Suppressor macrophage (primary cell): ENCODE measurements at places on chromosomes 12 and 14.

DNA sequence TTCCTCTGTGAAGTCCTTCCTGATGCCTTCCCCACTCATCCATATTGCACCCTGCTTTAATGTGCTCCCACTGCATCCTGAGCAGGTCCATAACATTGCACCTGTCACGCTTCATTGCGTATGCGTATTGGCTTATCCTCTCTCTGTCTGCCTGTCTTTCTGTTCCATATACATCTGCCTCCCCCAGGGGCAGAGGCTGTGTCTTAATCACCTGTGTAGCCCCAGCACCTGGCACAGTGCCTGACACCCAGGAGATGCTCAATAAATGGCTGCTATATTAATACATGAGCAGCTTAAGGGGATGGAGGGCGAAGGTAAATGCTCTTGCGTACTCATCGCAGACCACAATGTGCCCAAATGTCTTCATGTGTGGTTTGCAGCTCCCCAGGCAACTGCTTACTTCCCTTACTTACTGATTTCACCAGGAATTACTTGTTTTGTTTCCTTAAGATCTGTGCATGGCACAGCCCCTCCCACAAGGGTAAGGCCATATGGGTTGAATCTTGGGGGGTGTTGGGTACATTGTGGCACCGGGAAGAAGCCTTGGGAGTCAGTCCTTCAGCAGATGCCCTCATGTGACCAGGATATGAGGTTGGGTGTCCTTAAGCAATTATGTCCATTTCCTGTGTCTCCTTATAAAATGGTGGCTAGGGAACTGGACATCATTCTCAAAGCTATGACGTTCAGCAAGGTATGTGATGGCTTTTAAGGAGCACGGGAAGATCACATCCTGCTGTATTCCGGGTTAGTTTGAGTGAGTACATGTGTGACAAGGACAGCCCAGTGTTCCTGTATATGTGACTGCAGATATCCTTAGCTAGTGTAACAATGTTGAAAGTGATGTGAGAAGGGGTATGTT, 848 bp upstream of the CPNE6 start:
- DNase-seq, result no peak

GRCh38 chr12:3792623-3793288, 39.8 kb upstream of the CRACR2A start:
- no peak for DNase-seq

DNA sequence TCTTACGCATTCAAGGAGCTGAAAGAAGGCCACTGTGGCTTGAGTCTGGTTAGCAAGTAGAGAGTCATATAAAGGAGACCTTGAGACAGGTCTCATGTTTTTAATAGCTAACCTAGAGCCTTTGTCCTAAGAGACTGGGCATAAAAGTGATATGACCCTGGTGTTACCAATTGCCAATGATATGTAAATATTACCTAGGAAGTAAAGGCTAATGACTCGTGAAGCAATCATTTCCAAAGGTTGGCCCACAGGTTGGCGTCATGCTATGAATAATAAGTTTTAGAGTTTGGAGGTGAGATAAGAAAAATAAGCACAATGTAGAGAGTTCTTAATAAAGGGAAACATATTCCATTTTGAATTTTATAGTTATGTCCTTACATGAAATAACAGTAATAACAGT, 116.6 kb upstream of the PLEKHA5 start:
- DNase-seq, result no peak

GRCh38 chr14:71607056-71607455, 325.2 kb upstream of the RGS6 start:
- no peak for DNase-seq

GRCh38 chr14:31449971-31450610, 7.2 kb downstream of the DTD2 start:
- DNase-seq, result peak; percentile 6

DNA sequence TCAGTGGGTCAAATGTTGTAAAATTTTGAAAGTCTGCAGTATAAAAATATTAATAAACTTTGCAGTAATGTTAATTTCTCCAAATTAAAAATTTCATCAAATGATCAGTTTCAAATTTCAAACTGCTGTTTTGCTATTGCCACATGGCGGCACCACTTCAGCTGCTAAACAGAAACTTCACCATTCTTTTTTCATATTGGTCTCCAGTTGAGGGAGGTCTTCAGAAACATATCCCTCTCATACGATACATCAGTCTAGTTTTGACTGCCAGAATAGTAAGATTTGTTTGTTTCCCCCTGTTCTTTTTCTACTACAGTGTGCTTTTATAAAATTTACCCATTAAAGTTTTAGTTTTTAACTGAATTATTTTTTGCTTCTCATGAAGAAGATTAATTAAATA, 4.2 kb upstream of the TRHDE start:
- no peak for DNase-seq

- peak; percentile 32 for DNase-seq
These were observed at the start of gene WIF1 for GRCh38 chr12:65121049-65121955. Gene WIF1, minus strand, starts transcription at chr12:65121305. Its CDS starts 114 bp downstream, at chr12:65121191.

DNA sequence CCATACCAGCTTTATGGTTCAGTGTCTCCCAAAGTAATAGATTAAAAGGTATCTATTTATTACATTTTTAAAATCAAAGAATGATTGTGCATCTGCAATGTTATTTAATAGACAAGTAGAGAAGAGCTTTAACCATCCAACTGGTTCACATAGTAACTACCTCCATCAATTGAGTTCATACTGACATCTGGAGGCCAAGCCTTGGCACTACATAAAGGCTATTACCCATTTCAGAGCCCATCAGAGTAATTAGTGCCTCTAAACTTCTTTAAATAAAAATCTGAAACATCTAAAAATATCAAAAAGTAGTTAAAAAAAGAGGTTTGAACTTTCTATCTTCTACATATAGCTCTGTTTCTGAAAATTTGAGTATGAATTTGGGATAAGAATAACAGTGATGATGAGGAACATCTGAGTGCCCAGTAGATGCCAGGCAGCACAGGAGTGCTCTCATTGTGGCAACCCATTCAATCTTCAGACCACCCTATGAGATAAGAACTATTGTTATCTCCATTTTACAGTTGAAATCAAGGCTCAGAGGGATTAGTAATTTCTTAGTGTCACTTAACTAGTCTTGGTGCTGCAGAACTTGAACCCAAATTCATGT, 132.9 kb upstream of the DAAM1 start:
- DNase-seq, result peak; percentile 64

DNA sequence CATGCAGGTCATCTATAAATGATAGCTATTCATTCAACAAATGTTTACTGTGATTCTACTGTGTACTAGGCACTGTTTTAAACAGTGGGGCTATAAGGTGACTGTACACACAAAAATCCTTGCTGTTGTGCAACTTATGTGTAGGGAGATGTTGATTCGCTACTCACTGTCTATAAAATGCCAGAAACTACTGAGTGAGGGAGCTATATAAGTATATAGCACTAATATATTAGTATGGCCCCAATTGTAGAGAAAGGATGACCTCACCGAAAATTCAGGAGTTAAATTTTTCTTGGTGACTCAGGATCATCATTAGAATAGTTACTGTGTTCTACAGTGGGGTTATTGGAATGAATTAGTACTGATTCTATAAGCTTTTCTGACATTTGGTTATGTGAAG, 117.4 kb downstream of the TGFB3 start:
- no peak for DNase-seq

DNA sequence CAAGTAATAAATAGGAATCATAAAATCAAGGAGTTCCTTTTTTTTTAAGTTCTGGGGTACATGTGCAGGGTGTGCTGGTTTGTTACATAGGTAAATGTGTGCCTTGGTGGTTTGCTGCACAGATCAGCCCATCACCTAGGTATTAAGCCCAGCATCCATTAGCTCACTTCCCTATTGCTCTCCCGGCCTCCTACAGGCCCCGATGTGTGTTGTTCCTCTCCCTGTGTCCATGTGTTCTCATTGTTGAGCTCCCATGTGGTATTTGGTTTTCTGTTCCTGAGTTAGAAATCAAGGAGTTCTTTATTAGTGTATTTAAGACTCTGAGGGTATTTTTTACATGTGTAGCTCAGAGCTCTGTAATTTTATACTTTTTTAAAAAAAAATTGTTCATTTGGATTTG, 86.0 kb downstream of the SCFD1 start:
- DNase-seq, result peak; percentile 7

GRCh38 chr12:40225337-40225983, 663 bp downstream of the LRRK2 start:
- DNase-seq, result no peak

GRCh38 chr12:95736631-95737030, 53.9 kb downstream of the NTN4 start:
- DNase-seq, result no peak

DNA sequence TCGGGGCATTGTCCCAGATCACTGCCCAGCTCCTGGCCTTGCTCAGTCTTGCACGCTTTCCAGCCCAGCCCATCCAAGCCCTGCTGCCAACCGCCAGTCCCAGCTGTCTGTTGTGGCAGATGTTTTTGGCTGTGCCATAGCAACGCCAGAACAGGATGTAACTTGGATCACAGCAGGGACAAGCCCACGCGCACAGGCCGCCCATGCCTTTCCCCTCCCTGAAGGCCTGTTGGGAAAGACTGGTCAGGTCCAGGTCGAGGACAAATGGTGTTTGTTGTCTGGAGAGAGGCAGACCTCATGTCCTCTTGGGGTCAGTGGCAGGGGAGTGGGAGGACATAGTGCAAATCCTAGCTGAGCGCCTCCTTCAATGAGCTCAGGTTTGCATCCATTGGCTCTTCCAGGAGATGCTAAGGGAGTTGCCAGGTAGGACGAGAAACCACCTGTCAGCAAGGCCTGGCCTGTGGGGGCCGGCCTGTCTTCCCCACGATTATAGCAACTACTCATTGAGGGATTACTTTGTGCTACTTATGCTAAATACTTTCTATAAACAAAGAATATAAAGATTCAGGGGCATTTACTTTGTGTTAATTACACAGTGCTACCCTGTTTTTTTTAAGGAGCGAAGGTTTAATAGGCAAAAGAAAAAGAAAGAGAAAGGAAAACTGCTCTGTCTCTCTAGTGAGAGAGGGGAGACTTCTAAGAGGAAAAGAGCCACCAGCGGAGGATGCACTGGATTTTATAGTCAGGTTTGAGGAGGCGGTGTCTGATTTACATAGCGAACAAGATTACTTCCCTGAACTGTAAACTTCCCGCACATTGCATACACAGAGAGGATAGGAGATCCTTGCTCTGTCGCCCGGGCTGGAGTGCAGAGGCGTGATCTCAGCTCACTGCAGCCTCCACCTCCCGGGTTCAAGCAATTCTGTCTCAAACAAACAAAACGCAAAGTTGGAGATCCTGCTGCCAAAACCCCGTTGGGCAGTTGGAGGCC, 42.8 kb upstream of the CORO1C start:
- DNase-seq, result peak; percentile 88

- DNase-seq, result no peak
These were observed 70.2 kb upstream of the TCL1A start for GRCh38 chr14:95784137-95784536.

- DNase-seq, result peak; percentile 50
These were observed 2.0 kb downstream of the ZBTB25 start for GRCh38 chr14:64501411-64502171.

DNA sequence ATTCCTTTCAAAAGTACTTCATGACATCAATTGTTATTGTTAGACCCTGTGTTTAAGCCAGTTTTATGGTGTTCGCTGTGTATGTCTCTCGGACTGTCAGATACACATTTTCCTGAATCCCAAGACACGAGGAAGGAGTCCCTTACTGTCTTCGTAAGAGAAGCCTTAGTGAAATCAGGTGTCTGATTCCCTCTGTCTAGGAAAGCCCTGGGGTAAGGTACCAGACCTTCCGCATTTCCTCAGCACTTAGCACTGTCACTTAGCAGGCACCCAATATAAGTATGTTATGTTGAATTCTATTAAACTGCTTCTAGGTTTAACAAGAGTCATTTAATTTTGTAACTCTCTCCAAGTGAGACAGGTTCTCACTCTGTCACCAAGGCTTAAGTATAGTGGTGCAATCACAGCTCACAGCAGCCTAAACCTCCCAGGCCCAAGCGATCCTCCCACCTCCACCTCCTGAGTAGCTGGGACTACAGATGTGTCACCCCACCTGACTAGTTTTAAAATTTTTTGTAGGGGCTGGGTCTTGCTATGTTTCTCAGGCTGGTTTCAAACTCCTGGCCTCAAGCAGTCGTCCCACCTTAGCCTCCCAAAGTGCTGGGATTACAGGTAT, 111.0 kb downstream of the BBS10 start:
- no peak for DNase-seq

- no peak for DNase-seq
These were observed 11.4 kb upstream of the ART4 start for GRCh38 chr12:14854586-14855183.

GRCh38 chr12:113413488-113413939, 8.7 kb upstream of the SDSL start:
- DNase-seq, result peak; percentile 70

GRCh38 chr12:25957793-25958427, 572 bp upstream of the RASSF8 start:
- DNase-seq, result no peak

DNA sequence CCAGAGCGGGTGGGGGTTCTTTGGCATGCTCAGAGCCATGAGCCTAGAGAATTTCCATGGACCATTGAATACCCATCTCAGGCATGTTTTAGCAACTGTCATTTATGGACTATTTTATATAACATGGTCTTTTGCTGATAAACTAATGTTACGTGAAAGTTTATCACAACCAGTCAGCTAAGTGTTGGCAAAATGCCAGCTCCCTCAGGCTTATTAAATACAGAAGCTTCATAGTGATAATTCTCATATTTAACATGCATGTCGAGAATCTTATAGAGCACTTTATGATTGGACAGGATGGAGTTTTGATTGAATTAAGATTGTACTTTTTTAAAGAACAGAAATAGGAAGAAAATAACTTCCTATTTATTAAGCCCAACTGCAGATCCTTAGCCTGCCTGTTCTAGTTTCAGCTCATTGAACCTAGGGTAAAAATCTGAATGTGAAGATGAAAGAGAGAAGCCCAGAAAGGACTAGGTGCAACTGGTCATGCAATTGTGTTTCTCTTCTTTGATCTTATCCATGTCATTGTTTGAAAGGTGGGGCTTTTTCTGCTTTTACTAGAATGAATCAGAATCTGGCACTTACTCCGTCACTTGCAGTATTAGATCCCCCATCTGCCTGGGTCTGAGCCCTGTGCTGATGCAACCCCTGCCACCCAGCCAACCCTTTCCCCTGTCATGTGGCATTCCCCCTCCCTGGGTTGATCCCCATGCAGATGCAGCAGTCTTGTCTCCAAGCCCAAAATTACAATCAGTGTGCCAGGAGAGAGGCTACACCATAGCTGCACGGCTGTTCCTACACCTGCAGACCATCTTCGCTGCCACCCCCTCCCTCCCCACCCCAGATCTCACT, 134.6 kb upstream of the EVL start:
- no peak for DNase-seq

GRCh38 chr12:116448165-116448739, 110.9 kb upstream of the MAP1LC3B2 start:
- no peak for DNase-seq

- no peak for DNase-seq
These were observed 148.8 kb downstream of the CEP128 start for GRCh38 chr14:80792771-80793170.
